ENCODE measurements at places on chromosomes 4 and X.

DNA sequence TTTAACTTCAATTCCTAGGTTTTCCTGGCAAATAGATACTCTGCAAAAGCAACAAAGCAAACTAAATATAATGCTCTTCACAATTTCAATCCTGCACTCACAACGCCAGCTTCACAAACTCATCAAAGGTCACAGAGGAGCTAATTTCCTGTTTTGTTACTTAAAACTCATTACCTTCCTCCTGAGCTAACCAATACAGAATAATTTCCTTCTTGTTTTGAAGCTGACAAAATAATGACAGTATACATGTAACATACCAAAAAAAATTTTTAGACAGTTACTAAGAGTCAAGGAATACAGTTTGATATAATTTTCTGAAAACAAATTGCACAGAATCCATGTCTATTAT is 17.9 kb downstream of the CNOT6L start:
- DNase-seq: no peak

DNA sequence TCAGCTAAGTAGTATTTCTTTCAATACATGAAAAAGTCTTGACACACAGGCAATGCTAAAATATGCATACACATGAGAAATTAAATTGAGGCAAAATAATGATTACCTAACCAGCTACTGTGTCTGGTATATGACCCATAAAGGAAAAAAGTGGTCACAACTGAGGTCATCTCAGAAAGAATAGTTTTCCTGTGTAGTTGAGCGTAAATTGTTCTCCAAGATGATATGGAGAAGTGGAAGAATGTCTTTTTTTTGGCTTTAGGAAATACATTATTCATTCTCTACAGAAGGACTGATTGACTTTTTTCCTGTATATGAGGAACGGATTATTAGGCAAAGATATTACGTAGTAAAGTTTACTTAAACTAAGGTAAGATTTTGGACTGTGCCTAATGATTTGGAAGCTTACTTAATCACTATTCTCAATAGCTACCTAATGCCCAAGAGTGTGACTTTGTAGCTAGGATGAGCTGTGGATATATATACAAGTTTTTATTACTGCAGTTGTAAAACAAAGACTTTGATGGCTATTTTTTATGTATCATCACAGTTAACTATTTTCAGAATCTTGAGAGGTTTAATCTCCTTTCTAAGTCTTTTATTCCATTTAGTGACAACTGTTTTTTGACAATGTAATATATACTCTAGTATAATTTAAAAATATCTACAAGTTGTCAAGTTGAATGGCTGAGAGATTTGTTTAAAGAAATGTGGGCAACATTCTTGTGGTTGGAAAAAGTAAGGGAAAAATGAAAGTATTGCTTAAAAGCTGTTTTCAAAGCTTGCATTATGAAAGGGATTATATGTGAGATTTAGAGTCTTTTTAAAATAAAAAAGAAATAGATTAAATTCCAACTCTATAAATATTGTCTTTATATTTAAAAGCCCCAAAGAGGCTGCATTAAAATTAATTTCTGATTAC is 100.2 kb downstream of the PDLIM5 start:
- peak; percentile 10 for DNase-seq

- no peak for DNase-seq
These were observed 605.5 kb upstream of the PITX2 start for GRCh38 chr4:111228396-111228795.

DNA sequence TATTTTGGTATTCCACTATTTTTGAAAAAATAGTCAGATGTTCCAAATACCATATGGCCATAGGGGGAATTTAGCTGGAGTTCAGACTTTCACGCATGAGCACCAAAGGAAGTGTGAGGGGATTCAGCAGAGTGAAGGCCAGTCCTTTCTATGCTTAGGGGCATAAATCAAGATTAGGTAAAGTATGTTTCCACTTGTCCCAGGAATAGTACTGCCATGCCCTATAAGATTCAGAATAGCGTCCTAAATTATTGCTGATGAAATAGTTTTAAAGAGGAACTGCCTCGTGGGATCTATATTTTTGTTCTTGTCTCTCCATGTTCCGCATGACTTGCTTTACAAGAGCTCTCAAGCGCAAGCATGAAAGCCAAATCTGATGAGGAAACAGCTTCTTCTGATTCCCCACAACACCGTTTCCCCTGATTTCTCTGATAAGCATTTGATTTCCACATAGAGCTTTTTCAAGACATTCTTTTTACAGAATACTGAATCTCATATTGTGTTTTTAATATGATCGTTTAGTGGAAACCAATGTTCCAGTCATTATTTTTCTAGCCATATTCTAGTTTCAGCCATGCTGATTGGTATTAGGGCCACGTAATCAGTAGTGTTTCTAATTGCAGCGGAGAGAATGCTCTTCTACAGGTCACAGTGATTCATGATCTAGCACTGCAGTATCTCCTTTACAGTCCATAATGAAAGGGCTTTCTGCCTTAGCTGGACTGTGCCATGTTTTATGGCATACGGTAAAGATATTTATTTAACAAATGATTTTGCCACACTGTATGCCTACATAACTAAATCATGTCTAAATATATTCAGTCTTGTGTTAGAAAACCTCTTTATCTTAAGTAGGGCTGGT is 492.3 kb downstream of the CENPC start:
- DNase-seq: no peak
